ENCODE measurements at places on chromosomes 2 and 18.
A peak's percentile ranks its signal among the peaks of the same experiment; 100 is the strongest.

DNA sequence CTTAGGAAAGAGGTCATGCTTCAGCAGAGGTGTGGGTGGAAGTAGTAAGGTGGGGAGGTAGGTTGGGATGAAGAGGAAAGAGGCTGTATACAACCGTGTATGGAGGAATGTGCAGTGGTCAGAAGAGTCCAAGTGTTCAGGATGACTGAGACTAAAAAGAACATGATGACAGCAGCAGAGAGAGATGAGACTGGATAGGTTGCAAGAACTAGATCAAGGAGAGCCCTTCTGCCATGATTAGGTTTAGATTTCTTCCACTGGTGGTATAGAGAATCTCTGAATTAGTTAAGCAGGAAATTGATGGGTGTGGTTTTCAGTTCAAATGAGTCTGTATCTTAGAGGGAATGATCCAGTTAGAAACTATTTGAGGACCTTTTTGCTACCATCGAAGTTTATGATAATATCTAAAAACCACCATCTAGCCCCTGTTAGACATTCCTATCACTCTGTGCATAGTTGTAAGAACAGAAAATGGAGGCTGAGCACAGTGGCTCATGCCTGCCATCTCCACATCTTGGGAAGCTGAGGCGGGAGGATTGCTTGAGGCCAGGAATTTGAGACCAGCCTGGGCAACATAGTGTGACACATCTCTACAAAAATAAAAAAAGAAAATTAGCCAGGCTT is 221.0 kb downstream of the LTBP1 start:
- DNase-seq = no peak

DNA sequence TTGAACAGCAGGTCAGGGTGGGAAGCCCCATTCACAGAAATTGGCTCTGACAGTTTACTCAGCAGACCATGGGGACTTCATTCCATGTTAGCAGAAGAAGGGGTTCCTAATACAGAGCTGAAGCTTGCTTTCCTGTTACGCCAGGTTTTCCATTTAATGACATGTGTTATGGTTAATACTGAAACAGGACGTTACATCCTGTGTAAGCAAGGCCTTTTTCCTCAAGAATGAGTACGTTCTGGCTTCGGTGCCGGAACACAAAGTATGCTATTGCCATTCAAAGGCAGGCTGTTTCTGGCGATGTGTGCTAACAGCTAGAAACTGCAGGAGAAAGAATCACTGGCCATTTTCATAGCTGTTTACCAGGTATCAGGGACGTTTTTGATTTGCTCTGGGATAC is 190.4 kb downstream of the SNTG2 start:
- no peak for DNase-seq

GRCh38 chr2:16890081-16890480 is 224.4 kb upstream of the CYRIA start:
- no peak for DNase-seq

DNA sequence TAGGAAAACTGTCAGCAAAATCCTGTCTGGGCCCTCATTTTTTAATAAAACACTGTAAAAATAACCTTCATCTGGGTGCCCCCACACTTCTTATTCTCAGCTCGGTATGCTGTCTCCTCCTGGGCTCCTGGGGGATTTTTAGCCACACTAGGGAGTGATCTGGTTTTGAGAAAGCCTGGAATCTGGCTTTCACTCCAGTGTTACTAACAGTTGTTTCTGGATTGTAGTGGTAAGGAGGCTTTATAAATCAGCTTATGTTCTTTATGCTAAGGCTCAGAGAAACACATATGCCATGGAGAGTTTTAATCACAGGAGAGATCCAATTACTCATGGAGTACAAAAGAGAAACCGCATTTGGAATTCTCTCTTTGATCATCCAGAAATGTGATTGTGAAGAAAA is 744.3 kb upstream of the SOX11 start:
- DNase-seq = no peak

- no peak for DNase-seq
These were observed 82.6 kb downstream of the ASB1 start for GRCh38 chr2:238509151-238509835.

DNA sequence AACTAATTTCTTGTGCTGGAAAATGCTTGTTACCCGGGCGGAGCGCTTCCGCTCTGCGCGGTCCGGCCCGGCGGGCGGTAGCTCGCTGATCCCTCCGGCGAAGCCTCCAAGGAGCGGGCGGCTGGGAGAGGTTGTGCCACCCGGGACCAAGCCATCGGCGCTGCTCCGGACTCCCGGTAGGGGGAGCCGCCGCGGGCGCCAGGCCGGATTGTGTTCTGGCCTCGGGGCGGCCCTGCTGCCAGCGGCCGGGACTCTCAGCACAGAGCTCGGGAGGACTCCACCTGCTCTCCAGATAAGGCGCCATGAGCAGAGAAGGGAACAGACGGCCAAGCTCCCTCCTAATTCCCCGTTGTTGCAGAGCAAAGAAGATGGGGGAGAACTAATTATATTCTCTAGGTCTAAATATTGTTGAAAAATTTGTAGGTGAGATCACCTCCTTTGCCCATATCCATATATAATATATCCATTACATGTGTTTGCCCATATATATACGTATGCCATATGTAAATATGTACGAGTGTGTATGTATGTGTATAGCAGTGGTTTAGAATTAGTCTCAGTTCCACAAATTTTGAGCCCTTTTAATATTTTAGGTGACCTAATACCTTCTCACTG is 13.8 kb upstream of the SATB2 start:
- DNase-seq = peak; percentile 70

GRCh38 chr2:49840428-49840975 is 686.2 kb upstream of the FSHR start:
- DNase-seq = no peak

- DNase-seq = no peak
These were observed 67.1 kb downstream of the ABCG8 start for GRCh38 chr2:43905871-43906270.

- DNase-seq = no peak
These were observed 75.8 kb upstream of the SEC11C start for GRCh38 chr18:59063912-59064311.

DNA sequence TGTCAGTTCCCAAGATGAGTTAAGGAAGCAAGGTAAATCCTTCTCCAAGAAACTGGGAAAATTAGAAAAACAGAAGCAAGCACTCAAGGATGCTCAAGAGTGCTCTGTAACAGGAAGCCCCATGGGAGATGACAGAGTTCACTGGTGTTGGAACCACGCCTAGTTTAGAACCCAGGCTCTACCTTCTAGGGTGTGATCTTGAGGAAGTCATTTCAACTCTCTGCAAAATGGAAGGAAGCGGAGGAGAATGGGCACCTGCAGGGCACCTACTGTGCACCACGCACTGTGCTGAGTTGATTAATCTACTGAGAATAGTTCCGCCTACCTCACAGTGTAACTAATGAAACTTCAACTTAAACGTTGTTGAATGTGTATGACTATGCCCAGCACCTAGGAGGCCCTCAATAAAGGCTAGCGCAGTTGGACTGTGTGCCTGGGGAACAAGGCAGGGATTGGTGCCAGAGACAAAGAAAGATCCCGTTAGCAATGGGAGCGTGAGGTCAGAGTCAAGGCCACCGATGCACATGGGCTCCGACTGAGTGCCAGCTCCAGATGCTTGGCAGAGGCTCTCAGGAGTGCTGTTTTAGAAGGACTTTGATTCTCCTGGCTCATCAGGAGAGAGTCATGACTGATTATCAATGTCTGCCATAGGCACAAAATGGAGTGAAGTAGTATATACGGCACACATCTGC is 93.7 kb downstream of the MAPK4 start:
- no peak for DNase-seq

DNA sequence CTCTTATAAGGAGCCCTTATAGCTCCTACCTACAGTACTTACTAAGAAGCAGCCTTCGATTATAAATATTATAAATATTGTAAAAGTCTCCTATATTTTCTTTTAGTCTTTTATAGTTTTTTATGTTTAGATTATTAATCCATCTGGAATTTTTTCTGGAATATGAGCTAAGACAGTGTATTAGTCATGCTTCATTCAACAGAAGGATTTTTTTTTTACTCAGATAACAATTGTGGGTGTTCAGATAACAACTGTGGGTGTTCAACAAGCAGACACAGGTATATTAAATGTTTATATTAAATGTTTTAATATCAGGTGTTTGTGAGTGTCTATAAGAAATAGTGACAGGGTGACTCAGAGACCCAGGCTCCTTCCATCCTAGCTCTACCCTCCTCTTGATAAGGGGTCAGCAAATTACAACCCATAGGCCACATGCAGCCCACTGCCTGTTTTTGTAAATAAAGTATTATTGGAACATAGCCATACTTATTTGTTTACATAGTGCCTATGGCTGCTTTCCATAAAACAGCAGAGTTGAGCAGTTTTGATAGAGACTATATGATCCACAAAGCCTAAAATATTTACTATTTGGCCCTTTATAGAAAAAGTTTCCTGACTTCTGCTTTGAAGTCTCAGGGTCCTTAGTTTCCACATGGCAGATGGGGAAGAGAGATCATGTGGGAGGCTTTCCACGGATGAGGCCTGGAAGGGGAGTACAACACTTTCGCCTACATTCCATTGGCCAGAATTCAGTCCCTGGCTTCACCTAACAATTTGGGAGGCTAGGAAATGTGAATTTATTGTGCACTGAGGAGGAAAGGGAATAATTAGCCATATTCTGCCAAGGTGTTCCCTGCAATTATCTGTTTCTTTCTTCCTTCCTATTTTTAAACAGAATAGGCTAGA is 4.3 kb upstream of the SPATS2L start:
- no peak for DNase-seq

DNA sequence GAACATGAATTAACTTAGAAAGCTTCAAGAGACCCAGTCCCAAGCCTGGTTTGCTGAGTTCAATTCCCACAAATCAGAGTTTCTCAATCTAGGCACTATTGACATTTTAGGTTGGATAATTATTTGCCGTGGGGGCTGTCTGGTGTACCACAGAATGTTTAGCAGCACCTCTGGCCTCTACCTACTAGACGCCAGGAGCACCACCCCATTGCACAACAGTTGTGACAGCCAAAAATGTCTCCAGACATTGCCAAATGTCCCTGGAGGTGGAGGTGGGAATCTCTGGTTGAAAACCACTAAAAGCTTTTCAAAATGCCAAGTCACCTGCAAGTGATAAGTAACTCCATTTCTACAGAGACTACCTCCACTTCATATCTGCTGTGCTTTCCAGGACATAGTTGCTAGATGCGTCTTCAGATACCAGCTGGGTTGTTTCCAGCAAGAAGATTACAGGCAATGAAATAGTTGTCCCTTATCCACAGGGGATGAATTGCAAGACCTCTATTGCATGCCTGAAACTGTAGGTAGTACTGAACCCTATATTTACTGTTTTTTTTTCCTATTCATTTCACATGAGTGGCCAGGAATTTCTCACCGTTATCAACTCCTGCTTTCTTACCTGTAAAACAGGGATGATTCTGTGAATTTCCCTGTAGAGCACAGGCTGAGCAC is 554.3 kb downstream of the ZEB2 start:
- no peak for DNase-seq

DNA sequence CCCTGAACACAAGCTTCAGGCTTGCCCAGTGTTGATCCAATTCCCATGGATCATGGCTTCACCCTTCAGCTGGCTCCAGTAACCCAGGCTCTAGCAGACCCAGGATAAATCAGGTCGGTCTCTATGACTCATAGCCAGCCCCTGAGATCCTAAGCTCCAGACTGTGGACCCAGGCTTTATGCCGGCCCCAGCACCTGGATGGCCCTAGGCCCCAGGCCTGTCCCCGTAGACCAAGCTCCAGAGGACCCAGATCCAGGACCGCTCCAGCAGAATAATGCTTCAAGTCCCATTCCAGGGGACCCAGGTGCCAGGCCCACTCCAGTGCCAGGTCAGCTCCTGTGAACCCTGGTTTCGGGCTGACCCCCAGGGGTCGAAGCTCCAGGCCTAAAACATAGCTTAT is 1589.9 kb upstream of the DDX18 start:
- DNase-seq = no peak

DNA sequence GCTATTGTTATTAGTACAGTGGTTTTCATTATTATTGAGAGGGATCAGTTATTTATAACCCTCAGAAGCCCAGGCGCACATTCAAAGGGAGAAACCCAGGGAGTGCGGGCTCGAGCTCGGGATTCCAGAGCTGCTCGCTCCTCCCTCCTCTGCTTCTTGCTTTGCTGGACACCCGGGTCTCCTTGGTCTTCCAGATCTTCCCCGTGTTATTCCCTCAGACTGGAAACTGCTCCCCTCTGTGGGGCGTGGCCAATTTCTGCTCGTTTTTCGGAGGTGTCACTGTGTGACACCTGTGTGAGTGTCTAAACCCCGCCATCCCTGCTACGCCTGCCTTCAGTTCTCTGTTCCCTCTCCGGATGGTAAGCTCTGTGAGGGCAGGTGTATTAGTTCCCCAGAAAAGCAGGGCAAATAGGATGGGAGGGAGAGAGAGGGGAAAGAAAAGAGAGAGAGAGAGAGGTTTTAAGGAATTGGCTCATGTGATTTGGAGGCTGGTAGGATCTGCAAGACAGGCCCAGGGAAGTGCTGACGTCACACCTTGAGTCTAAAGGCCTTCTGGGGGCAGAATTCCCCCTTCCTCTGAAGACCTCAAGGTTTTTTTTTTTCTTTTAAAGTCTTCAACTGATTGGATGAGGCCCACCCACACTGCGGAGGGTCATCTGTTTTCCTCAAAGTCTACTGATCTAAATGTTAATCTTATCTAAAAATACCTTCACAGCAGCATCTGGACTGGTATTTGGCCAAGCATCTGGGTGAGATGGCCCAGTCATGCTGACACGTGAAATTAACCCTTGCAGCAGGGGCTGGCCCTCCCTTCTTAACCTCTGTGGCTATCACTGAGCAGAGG is 457.3 kb upstream of the ID2 start:
- DNase-seq = no peak

DNA sequence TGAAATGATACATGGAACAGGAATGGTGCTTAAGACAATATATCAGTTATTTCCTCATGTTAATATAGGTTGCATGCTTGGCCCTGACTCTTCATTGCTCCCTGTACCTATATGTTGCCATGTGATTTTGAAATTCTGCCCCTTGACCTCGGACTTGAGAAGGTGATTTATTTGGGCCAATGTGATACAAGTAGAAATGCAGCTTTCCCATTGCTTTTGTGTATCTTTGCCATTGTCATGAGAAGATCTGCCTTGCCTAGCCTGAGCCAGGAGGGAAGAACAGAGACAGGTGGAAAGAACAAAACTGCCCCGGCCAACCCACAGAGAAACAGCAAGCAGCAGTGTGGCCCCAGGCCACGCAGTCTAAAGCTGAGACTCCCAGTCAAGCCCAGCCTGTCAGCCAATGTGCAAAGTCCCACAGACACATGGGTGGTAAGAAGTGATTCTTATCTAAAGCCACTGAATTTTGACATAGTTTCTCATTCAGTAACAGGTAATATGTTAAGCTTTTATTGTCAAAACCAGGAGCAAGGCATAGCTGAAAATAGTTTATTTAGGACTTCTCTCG is 245.7 kb upstream of the RND3 start:
- DNase-seq = peak; percentile 67

Measured in myocyte (in vitro differentiated cells).